ENCODE measurements at places on chromosomes 4 and X.

GRCh38 chr4:84887824-84888223 lies 78.7 kb downstream of the WDFY3 start:
- DNase-seq, result no peak

GRCh38 chr4:78468272-78468671 lies 83.3 kb upstream of the ANXA3 start:
- DNase-seq, result no peak

DNA sequence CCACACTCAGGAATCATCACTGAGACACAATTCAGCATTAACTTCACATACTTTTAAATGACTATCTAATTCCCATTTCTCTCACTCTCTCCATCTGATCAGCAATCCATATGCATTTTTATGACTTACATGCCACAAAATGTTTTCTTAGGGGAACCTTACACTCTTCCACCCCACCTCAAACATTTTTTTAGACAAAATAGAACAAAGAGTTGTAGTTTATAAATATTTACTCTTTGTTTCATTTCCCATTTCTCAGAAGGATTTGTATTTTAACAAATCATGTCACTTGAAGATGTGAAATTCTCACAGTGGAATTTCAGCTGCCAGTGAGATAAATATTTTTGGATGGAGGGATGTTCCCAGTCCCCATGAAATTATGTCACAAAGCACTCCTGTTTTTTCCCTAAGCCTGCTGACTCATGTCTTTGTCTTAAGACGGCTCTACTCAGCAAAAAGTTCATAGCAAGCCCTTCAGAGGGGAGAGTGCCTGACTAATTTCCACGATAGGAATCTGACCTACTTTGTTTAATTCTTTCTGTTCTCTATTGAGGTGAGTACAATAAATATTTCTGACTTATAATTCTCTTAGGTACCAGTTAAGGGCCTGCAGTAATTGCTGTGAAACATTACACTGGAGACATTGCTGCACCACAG lies 257.7 kb downstream of the THOC2 start:
- DNase-seq, result no peak

- no peak for DNase-seq
These were observed 34.3 kb upstream of the ANTXR2 start for GRCh38 chr4:80107374-80107773.
